CD4-positive, CD25-positive, alpha-beta regulatory T cell (primary cell): ENCODE measurements at places on chromosomes 11 and 22.

- DNase-seq: no peak
Observed at GRCh38 chr11:57307666-57308270, 17.0 kb downstream of the TNKS1BP1 start.

DNA sequence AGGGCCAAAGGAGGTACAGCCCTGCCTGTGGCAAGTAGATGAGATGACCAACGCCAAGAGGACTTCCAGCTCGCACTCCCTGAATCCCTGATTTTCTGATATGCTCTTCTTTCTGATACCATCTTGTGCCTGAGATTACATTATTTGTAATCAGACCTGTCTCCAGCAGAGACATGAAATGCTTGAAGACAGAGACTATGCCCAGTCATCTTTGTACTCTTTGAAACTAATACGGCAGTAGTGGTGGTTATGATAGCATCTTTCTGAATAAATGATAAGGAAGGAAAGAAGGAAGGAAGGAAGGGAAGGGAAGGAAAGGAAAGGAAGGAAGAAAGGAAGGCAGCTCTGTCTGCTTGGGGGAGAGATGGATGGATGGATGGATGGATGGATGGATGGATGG is 27.8 kb downstream of the IL10RA start:
- no peak for DNase-seq

- DNase-seq: no peak
Observed at GRCh38 chr11:111735262-111736116, 30.7 kb downstream of the PPP2R1B start.

- no peak for DNase-seq
Observed at GRCh38 chr11:112596324-112596723, 335.7 kb upstream of the PLET1 start.

DNA sequence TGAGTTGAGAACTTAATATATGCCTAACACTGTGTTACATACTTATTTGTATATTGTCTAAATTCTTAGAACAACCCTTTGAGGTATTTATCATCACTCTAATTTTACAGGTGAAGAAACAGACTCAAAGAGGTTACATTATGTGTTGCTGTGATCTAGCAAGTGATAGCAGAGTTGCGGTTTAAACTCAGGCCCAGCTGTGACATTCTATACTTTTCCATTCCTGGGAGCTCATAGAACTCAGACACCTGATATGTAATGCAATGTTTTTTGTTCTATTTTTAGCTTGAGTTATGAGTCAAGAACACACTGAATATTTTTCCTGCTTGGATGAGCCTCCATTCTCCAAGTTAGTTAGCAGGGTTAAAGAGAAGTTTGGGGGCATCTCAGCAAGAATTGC is 449.7 kb upstream of the DDI1 start:
- no peak for DNase-seq

DNA sequence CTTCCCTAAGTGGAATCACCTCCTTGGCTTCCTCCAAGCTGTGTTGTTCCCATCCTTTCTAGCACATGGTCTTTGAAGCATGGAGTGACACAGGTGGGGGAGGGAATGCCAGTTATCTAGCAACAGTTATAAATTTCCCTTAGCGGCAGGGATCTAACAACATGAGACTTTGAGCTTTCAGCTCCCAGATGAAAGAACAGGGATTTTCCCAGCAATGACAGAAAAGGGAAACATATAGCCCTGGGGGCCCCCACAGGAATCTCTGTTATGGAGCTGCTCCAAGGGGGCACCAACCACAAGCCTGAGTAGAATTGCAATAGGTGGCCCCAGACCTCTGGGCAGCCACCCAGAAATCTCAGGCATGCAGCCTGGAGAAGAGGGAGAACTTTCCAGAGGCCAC is 163.0 kb downstream of the GRIK4 start:
- no peak for DNase-seq

DNA sequence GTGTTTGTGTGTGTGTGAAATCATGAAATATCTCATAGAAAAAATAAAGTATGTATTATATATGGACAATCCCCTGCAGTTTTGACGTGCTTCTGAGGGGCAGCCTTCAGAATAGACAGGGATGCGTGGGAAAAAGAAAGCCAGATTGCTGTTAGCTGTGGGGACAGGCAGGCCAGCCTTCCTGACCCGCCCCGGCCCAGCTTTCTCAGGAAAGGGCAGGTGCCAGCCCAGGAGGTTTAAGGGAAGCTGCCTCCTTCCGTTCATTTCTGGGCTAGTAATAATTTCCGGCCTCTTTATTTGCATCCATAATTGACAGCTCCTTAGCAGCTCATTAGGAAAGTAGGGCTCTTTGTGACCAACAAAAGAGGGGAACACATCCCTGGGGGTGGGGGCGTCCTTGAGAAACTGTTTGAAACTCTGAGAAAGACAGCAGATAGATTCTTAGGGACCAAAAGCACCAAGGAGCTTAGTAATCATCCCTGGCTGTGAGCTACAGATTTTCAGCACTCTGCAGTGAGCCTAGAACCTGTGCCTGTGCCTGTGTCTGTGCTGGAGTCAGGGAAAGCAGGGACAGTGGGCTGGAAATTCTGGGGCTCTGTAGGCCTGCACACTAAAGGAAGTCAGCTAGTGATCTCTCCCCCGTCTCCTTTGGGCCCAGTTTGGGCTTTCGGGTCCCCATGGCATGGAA is 632.9 kb upstream of the CADM1 start:
- no peak for DNase-seq

- no peak for DNase-seq
Observed at GRCh38 chr11:81959341-81959740, 774.3 kb downstream of the FAM181B start.

DNA sequence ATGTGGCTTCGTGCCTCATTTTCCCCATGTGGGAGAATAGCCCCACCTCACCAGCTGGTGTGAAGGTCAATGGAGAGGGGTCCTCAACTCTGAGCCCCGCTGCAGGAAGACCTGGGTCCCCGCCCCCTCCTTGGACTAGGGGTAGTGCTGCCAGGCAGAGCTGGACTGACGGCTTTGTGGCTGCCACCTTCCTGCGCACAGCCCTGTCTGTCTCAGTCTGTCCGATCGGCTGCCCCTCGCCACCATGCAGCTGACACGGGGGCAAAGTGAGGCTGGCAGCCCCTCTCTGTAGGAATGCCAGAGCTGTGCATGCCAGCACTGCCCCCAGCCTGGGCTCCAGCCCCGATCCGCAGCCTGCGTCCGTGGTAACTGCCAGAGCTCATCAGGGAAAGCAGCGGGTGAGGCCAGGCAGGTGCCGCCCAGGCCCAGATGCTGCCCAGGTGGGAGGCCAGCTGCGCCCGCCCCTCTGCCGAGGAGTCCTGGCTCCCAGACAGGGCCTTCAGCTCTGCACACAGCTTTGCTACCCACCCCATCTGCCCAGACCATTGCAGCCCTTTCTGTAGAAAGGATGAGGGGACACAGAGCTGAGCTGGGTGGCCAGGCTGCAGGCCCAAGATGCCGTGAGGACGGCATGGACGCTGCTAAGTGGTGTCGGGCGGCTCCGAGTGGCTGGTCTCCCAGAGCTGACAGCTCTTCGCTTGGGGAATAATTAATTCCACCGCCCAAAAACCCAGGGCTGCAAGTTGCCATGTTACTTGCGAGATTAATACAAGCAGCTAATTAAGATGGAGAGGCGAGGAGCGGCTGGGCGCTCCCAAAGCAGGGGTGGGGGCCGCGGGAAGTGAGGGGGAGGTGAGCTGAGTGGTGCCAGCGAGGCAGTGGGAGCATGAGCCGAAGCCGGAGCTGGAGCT is 19.5 kb upstream of the FLRT1 start:
- DNase-seq: no peak

GRCh38 chr22:27857443-27857842 is 55.9 kb upstream of the MN1 start:
- no peak for DNase-seq

DNA sequence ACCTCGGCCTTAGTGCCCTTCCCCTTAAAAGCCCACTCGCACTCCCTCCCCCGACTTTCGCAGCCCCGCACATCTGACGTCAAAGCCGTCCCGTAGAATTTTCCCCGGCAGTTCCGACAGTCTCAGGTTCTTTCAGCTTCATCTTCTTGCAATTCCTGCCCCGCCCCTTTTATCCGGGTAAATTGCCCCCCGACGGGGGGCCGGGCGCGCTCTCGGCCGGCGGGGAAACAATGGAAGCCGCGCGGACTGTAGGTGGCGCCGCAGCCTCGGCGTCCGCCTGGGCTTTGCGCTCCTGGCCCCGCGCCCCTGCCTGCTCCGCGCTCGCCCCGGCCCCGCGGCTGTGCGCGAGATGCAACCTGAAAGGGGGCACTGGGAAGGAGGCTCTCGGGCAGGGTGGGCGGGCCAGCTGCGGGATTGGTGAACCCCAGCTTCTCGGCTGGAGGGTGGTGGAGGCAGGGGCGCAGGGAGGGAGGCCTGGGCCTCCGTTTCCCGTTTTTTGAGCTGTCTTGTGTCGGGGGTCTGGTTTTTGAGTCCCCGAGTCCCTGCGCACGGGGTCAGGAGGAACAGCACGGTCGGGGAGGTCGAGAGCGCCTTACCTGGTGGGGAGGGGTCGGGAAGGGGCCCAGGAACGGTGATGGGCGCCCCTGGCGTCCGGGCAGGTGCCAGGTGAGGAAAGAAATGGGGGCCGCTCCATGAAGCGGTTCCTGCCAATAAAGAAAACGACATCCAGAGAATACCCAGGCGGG is 859 bp upstream of the FGF19 start:
- DNase-seq: no peak

DNA sequence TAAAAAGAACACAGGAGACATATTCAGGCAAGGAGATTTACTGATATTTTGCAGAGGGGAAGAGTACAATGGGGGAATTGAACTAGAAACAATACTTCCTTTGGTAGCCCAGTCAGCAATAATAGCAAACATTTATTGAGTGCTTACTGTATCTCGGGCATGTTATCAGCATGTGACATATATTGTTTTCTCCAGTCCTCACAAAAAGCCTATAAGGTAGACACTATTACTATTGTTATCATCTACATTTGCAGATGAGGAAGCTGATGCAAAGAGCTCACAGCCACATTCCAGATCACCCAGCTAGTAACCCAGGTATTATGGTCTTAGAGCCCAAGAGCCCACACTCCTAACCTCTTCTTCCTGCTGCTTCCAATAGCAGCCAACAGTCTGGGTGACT is 27.9 kb downstream of the NAV2 start:
- DNase-seq: no peak

- no peak for DNase-seq
Observed at GRCh38 chr11:8800520-8801110, 110.4 kb upstream of the AKIP1 start.

DNA sequence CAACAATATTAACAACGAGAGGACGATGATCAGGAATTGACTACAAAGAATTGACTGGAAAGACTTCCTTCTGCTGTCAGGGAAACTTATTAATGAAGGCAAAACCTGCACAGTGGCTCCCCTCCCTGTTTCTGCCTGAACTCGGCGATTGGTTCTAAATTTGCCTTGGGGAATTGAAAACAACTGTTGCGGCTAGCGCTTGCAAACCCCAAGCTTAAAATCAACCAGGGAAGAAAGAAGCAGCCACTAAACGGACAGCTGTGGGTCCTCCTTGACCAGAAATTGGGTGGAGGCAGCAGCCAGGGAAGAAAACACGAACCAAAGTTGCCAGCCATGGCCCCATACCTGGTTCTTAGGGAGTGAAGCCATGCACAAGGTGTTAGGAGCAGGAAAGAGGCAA is 383.5 kb upstream of the CADM1 start:
- no peak for DNase-seq

DNA sequence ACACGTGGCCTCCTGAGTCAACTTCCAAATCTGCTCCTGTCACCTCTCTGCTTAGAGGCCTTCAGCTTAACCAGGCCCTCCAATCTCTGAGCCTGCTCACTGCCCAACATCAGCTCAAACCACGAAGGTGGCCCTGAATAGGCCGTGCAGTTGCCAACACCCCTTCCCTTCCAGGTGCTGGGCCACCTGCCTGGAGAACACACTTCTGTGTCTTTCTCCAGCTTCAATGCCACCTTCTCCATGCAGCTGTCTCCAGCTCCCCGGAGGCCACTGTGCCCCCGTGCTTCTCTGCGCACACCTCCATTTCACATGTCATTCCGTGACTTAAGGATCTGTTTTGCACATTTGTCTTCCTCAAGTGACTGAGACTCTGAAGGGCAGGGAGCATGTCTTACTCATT is 5.3 kb downstream of the RELA start:
- DNase-seq: no peak

DNA sequence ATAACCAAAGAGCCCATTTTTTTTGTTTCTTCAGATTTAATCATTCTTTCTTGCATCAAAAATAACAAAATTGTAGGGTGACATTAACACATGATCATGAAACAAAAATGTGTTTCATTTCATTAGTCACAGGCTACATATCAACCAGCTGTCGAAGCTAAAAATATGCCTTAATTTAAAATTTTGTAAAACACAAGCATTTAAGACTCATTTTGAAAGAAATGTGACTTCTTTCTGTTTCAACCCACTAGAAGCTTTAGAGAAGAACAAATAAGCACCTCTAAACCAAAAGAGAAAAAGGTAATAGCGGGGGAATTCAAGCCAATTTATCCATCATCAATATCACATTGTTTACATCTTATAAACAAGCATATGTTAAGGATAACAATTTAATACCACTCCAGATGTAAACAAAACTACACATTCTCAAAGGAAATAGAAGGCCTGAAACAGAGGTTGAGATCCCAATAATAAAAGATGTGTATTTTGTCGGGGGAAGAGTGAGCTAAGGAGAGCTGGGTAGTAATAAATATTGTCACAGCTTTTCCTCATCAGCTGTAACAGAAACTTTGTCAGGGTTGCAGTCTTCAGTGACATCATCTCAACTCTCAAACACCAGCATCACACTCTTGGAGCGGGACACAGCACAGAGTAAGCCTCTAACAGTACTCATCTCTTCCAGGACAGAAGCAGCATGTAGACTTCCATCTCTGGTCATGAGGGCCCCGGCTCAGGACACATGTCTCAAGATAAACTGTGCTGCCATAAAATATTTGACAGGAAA is 42.0 kb downstream of the ALG9 start:
- DNase-seq: peak; percentile 7

DNA sequence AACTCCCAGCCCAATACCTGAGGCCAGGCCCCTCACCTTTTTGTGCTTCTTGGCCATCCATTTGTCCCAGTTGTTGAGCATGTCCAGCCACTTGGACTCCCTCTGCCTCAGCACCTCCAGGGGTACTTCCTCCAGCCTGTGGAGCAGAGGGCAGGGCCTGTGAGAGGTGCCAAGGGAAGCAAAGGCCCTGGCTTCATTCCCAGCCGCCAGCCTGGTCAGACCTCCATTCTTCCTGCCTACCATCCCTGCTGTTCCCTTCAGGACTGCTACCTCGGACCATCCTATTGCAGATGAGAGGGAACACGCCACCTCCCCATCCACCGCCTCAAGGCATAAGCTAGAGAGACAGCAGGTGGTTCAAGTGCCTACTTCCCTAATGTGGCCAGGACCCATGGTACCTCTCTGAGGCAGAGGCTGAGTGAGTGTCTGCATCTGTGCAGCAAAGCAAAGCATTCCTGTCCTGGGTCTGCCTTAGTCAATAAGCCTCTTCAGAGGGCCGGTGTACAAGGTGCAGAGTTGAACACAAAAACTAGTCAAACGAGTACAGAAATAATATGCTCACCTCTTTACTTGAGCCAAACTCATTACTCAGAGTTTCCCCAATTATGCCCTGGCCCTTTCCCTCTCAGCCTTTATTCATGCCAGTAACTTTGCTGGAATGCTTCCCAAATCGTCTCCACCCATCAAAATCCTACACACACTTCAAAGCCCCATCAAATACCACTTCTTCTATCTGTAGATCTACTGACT is 15.4 kb upstream of the CASTOR1 start:
- no peak for DNase-seq
